ENCODE measurements at places on chromosomes 12 and 14.

DNA sequence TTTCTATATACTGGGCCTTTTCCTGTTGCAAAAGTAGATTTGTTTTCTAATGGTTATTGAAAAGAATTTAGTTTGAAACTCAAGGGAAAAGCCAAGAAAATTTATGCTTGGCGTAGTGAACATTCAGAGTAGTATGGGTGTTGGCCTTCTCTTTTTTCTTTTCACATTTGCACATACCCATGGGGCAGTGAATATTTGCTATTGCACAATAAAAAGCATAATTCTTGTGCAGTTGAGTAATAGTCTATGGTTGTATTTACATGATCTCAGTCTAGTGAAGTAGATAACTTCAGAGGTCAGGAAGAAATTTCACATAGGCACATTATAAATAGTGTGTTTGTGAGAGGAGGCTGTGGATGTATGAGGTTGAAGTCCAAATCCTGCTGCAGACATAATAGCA, 158.1 kb downstream of the FLRT2 start:
- no peak for DNase-seq

GRCh38 chr14:32913725-32914124, 25.0 kb upstream of the NPAS3 start:
- DNase-seq = no peak

DNA sequence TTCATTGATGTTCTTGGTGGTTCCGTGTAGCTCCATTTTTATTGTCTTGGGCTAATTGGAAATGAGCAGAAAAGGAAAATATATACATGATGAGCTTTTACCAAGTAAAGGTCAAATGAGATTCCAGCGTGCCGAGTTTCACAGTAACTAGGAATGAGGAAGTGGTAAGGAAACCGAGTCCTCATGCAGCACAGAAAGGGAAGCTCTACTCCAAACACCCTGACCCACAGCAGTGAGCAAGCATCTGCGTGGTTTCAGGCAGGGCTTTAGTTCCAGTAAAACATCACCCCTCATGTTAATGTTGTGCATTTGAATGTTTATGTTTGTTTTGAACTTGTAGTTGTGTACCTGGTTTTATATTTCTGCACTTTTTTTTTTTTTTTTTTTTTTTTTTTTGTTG, 208.0 kb downstream of the SLC41A2 start:
- DNase-seq = no peak

- DNase-seq = no peak
Measured at GRCh38 chr14:102901633-102902032, 20.8 kb upstream of the AMN start.

DNA sequence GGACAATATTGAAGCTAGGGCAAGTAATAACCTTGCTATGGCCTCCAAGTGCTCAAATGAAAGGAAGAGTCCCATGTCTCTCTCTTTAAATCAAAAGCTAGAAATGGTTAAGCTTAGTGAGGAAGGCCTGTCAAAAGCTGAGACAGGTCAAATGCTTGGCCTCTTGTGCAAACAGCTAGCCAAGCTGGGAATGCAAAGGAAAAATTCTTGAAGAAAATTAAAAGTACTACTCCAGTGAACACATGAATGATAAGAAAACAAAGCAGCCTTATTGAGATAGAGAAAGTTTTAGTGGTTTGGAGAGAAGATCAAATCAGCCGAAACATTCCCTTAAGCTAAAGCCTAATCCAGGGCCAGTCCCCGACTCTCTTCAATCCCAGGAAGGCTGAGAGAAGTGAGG, 84.1 kb upstream of the PLEKHA5 start:
- DNase-seq = no peak

- DNase-seq = peak; percentile 9
Measured at GRCh38 chr12:93317227-93317626, 60.5 kb upstream of the NUDT4 start.

- DNase-seq = no peak
Measured at GRCh38 chr12:61385771-61386170, 874.4 kb upstream of the USP15 start.

DNA sequence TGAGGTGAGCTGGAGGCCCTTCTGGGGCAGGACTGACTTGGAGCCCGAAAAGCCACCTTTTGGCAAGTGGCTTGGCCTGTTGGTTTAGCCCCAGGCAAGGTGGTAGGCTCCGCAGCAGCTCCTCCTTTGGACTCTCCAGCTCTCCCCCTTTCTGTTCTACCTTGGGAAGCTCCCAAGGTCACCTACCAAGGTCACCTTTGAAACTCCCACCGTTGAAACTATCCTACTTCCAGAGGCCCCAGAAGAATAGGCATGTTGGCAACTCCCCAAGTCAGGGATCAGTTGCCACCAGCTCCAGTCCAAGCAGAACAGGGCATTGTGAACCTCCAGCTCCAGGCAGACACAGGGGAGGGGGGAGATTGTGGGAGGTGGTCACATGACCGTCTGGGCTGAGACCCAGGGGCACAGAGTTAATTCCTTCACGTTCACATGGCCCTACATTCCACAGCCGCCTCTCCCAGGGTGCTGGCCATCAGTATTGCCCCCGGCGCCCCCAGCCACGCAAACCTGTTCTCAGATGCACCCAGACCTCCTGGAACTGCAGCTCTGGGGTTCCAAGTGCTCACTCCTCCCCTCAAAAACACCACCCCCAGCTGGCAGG, 14.4 kb downstream of the IRF2BPL start:
- DNase-seq = no peak

DNA sequence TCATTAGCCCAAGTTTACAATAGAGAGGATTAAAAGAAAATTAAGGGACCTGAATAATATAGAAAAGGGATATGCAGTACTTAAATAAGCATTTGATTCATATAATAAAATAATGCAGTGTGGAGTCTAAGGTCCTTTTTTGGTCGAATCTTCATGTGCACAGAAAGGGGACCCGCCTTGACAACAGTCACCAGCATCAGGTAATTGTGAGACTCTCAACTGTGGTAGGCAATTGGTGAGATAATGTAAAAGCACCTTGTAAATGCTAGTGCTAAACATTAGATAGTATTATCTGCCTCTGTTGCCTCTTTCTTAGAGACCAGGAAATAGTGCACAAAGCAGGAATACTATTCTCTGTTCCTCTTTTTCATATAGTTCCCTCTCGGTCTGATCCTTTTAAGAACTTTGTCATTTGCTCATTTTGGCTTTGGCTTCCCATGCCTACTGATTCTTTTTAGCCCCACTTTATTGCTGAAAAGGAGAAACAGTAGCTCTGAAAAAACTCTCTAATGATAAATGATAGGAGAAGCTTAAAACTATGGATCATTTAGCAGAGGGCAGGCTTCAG, 17.5 kb downstream of the CHPT1 start:
- no peak for DNase-seq

DNA sequence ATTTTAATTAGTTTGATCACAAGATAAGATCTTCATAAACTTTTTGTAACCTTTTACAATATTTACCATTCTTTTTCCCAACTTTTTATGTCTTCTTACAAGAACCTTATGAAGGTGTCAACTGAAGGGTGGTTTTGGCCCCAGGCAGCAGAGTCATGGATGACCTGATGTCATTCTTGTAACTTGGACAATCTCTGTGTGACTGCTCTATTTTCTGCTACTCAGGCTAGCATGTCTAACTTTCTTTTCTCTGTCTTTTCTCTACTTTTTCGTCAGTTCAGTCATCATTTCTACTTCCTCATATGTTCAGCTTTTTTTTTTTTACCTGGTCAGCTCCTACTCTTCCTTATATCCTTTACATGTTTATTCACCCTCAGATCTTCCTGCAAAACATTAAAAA, 150.7 kb upstream of the PTPRQ start:
- DNase-seq = no peak

GRCh38 chr12:44774815-44775411, 101.2 kb downstream of the NELL2 start:
- peak; percentile 71 for DNase-seq

- DNase-seq = no peak
Measured at GRCh38 chr14:38261620-38262019, 5.7 kb upstream of the CLEC14A start.

DNA sequence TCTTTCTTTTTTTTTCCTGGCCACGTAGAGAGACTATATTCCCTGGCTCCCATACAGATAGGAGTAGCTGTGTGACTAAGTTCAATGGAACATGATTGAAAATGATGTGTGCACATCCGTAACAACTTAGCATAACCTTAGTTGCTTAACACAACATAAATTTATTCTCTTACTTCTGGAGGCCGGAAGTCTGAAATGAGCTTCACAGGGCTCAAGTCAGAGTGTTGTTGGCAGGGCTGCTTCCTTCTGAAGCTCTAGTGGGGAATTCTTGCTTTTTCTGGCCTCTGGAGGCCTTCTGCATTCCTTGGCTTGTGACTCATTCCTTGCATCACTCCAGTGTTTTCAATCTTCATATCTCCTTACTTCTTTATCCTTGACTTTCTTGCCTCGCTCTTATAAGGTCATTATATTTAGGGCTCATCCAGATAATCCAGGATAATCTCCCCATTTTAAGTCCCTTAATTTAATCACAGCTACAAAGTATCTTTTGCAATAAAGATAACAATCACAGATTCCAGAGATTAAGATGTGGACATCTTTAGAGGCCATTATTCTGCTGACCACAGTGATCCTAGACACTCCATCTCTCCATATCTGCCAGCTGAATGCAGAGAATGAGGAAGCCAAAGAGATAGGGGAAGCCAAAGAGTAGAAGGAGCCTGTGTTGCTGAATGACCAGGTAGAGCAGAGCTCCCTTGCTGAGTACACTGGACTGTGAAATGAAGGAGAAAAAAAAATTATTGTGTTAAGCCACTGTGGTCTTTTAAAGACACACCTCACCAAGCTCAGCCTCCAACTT, 21.0 kb upstream of the SNX6 start:
- no peak for DNase-seq

DNA sequence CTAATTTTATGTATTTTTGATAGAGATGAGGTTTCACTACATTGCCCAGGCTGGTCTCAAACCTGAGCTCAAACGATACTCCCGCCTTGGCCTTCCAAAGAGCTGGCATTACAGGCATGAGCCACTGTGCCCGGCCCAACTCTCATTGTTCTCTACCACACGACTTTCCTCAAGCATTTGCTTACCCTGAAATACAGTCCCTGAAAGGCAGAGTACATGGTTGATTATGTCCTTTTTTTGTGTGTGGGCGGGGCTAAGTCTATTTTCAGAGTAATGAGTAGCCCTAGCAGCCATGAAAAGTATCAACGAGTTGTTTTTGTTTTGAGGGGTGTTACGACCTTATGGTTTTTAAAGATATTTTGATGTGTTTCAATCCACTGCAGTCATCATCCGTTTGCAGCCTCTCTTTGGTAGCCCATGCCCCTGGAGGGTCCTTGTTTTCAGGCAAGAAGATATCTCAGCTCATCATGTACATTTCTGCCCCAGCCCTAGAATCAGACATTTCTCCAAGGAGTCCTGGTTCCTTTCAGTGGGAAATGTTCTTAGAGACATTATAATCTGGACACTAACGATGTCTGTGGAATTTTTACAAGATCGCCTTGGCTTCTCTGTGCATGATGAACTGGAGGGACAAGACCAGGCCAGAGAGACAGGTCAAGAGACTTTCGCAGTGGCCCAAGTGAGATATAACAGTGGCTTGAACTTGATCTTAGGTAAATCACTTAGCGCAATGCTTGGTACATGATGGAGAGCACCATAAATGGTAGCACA, 8.7 kb downstream of the ACACB start:
- DNase-seq = no peak

DNA sequence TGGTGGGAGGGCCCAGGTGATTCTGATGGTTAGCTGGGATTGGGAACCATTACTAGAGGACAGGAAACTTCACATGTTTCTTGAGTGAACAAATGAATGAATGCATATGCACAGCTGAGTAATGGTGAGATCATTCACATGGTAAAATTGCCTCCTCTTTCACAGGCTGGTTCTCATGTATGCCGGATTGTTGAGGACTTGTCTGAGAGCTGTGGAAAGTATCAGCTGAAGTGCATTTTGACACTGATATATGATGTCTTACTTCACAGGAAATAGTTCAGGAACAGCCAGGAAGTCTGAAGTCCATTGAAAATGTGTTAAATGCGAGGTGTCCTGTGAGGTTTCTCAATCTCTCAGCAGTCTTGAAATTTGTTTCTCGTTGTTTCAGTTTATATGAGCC, 77.6 kb upstream of the DACT1 start:
- DNase-seq = no peak

- no peak for DNase-seq
Measured at GRCh38 chr12:53049571-53050318, at the start of gene TNS2. Gene TNS2 (plus strand): TSS chr12:53050065. CDS start chr12:53050186, 121 bp downstream.

- DNase-seq = no peak
Measured at GRCh38 chr14:99925471-99925870, 132.3 kb downstream of the EML1 start.

GRCh38 chr14:92625213-92625612, 111.6 kb downstream of the RIN3 start:
- DNase-seq = no peak

DNA sequence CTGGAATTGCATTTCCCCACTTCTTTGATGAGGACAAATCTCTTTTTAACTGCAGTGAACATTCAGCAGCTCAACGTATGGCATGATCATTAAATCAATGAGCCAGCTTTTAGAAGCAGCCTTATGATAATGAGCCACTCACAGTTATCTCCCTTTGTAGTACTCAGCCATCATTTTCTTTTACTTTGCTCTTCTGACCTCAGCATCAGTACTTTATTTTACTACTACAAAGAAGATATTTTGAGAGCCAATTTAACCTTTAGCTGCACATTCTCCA, 250.0 kb upstream of the CLEC14A start:
- DNase-seq = no peak
